ENCODE measurements at places on chromosomes 5 and 9.

GRCh38 chr5:143396353-143396940 is 7.0 kb downstream of the NR3C1 start:
- DNase-seq: no peak

GRCh38 chr5:141811287-141812155 is 66.7 kb downstream of the PCDH1 start:
- DNase-seq: no peak

DNA sequence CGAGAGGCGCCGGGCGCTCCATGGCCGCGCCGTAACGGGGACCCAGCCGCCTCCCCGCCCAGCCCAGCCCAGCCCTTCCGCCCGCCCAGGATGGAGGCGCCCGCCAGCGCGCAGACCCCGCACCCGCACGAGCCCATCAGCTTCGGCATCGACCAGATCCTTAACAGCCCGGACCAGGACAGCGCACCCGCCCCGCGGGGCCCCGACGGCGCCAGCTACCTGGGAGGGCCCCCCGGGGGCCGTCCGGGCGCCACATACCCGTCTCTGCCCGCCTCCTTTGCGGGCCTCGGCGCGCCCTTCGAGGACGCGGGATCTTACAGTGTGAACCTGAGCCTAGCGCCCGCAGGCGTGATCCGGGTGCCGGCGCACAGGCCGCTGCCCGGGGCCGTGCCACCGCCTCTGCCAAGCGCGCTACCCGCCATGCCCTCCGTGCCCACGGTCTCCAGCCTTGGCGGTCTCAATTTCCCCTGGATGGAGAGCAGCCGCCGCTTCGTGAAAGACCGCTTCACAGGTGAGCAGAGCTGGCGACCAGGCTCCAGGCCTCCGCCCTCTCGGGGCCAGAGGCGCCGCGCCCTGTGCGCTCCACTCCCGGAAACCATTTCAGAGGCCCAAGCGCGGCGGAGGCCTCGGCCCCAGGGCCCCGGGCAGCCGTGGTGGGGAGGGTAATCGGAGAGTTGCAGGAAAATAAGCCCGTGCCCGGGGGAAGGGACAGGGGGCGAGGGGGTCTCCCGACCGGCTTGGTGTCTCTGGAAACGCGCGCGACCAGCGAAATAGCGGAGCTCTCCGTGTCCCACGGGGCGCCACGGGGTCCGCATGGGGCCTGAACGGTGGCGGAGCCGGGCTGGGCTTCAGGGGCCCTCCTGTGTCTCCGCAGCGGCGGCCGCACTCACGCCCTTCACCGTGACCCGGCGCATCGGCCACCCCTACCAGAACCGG is 496 bp downstream of the TLX3 start:
- DNase-seq: no peak

- DNase-seq: peak; percentile 95
Observed at GRCh38 chr9:35423499-35423898, 66.4 kb upstream of the RUSC2 start.

DNA sequence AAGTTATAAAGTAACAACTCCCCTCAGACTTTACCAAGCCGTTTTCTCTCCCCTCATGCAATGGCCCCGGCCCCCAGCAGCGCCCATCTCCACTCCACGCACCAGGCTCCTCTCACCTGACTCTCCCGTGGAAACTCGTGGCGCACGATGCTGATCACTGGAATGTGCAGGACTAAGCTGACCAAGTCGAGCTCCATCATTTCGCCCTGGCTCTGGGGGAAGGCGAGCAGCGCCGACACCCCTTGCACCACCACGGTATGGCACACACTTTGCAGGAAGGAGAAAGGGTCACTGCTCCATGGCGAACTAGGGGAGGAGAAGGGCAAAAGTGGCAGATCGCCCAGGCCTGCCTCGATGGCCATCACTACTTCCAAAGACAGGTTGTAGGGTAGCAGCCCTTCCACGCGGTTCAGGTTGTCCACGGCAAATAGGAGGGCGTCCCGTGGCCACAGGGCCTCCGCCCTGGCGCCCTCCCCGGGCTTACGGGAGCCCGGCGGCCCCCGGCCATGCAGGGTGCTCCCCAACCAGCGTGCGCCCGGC is 1.2 kb downstream of the GRIN3A start:
- no peak for DNase-seq

DNA sequence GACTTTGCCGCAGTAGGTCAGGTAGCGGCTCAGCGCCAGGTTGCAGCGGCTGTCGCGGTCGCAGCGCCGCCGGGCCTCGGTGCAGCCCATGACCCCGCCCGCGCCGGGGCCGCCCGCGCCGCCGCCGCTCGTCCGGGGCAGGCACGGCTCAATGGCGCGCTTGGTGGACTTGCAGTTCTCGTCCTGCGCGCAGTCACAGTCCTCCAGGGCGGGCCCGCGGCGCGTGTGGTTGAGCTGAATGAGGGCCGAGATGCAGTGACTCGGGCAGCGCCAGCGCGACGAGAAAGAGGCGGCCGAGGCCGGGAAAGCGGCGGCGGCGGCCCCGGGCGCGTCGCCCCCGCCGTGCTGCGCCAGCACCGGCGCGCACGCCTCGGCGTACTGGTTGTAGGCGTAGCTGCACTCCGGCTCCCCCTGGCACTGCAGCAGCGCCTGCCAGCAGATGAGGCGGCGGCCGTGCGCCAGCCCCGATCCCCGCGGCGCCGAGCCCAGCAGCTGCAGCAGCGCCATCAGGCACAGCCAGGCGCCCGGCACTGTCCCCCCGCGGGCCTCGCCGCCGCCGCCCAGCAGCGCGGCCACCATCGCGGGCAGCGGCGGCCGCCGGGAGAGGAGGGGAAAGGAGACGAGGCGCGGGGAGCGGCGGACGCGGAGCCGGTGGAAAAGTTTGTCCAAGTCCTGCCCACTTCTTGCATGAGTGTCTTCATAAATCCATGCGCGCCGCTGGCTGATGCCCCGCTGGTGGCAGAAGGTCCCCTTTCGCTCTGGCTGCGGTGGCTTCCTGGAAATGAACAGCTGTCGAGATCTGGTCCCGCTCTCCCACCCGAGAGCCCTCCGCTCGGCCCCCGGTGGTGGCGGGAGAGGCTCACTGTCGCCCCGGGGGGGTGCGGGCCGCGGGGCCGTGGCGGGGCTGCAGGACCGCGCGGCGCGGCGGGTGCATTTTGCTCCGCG is 833 bp downstream of the GAS1 start:
- DNase-seq: no peak

DNA sequence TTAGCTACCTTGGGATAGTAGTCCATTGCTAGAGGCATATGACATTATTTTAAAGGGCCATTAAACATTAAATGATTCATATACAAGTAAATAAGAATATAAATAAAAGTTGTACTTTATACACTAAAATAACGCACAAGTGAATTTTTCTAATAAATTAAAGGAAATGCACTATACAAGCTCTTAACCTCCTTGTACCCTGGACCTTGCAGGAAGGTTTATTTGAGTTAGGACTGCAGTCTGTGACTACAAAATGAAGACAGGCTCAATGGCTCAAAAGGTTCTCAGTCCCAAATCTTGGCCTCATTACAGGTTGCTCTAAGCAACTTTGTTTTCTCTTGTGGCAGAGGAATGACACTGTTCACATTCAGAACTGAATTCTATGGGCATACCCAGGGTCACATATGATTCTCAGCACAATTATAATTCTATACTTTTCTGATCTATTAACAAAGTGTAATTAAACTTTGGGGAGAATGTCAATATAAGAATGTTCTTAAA is 34.4 kb downstream of the FEM1C start:
- no peak for DNase-seq

- peak; percentile 91 for DNase-seq
Observed at GRCh38 chr5:132866342-132867045, at the start of the genes GDF9 and UQCRQ. TSS of gene GDF9 (minus strand) at chr5:132866469. CDS start at chr5:132864533, 1,936 bp downstream. TSS of gene UQCRQ (plus strand) at chr5:132866642. CDS start at chr5:132866882, 240 bp downstream.

DNA sequence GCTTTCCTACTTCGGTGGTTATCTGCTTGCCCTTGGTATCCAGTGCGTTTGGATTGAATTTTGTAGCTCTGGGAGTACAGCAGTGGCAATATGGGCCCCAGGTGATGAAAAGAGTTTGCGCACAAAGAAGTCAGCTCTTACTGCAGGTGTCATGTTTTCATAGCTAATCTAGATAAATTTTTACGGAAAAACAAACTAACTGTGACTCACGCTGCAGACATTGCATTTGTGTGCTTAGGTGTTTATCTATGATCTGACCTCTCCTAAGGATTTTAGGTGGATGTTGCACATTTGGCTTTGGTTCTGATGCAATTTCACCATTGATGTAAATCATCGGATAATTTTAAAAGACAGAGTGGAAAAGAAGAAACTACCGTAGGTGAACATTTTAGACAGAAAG is 92.1 kb downstream of the VCAN start:
- DNase-seq: no peak

DNA sequence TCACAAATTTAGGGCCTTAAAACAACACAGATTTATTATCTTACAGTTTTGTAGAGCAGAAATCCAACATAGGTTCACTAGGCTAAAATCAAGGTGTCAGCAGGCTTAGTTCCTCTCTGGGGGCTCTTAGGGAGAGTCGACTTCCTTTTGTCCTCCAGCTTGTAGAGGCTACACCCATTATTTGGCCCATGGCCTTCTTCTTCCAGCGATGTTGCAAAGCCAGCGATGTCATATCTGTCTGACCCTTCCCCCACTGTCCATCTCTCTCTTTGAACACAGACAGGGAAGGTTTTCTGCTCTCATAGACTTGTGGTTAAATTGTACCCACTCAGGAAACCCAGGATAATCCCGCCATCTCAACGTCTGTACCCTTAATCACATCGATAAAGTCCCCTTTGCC is 60.3 kb upstream of the SHB start:
- no peak for DNase-seq

DNA sequence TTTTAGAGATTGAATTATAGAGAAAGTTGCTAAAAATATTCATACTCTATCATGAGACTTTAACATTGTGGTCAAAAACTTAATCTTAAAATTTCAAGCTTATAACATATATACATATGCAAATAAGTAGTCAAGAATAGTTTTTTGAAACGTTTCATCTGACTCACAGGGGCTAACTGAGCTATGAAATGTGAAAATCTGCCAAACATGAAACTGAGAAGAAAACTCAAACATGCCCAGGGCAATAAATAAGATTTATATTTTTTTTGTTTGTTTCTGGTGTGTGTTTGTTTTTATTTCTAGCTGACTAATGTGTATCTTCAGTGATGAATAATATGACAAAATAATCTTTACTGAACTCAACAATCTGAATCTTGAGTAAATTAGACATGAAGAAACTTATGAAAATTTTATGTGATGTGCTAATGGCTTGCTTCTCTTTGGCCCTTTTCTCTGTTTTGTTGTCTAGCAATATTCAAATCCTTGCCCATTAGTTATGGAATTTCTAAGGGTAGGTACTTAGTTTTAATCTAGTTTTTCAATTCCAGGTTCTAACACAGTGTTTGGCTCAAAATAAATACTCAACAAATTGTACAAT is 99.9 kb downstream of the FAM174A start:
- no peak for DNase-seq

GRCh38 chr9:79687131-79687447 is 115.3 kb downstream of the TLE4 start:
- no peak for DNase-seq

- DNase-seq: no peak
Observed at GRCh38 chr9:123059472-123060220, 26.2 kb downstream of the GPR21 start.

DNA sequence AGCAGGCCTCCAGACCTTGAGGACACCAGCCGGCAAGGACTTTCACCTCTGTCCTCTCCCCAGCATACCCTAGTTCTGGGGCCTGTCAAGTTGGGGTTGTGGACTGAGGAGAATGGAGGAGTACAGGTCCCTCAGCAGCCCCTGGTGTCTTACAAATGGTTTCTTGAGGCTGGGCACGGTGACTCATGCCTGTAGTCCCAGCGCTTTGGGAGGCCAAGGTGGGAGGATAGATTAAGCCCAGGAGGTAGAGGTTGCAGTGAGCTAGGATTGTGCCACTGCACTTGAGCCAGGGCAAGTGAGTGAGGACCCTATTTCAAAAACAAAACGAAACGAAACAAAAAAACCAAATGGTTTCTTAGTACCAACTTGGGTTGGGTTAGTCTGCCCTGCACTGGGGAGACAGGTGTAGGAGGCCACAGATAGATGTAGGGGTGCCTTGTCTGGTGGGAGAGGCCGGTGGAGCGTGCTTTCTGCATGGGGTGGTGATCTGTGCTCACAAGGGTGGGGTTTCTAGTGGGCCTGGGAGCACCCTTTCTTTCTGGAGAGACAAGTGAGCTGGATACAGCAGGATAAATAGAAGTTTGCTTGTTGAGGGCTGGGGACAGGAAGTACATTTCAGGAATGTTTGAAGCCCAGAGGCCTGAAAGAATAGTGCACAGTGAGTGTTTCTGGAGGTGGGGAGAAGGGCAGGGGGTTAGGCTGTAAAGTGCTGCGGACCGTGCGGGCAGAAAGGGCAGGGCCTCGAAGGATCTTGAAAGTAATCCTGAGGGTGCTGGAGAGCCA is 37.7 kb upstream of the PSD2 start:
- no peak for DNase-seq

DNA sequence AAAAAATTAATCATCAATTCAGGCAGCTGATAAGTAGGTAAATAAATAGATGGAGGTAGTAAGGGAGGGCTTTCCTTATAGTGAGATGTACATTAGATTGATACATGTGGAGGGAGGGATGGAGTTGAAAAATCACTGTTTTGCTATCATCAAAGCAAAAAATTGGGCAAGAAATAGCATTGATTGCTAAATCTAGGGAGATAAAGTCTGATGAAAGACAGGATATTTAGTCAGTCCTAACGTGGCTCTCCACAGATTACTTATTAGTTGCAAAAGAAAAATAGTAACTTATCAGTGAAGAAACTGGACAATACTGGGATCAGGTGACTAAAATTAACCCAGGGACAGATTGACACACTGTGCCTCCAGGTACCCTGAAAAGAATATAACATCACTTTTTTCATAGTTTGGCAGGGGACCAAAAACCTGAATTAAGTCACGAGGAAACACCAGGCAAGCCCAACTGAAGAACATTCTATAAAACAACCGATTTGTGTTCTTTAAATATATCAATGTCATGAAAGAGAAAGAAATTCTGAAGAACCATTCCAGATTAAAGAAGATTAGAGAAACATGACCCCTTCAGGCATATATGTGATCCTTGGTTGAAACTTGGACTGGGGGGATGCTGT is 27.1 kb upstream of the GOLPH3 start:
- DNase-seq: no peak

- DNase-seq: no peak
Observed at GRCh38 chr5:166353580-166353979, 1937.9 kb upstream of the WWC1 start.

GRCh38 chr5:6714226-6715041 is 1.2 kb downstream of the TENT4A start:
- peak; percentile 3 for DNase-seq

- DNase-seq: no peak
Observed at GRCh38 chr9:133545494-133546286, 11.2 kb downstream of the ADAMTSL2 start.

DNA sequence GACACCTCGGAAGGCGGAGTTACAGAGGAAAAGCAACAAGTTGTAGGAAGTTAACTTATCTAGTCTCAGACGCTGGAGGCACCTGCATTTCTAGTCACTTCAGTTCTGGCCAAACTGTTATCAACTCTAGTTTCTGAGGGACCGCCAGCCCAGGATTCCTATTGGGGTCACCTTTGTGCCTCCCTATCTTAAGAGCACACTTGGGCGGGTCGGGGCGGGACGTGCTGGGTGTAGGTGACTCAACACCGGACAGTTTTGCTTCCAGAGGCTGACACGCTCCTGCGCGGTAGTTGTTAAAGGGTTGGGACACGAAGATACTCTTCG is 679 bp upstream of the KDM4C start:
- no peak for DNase-seq

- no peak for DNase-seq
Observed at GRCh38 chr9:37976714-37977477, 73.0 kb upstream of the SLC25A51 start.

Measured in COLO829 (cell line).